ENCODE measurements at places on chromosomes 6 and 20.

GRCh38 chr6:22436134-22436533 is 133.2 kb upstream of the HDGFL1 start:
- DNase-seq, result no peak

DNA sequence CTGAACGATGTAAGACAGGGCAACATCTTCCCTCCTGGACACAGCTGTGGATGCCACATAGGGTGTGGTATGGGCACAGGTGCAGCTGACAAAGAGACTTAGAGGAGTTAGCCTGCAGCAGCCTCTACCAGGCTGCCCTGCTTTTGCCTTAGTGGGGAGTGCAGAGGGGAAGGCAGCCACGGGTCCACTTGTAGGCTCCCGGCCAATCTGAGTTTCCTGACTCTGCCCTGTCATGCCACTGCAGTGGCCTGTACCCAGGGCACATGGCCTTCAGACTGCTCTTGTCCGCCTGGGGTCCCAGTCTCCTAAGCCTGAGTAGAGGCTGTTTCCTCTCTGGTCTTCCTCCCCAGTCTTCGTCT is 17.1 kb upstream of the CST9L start:
- DNase-seq, result no peak

DNA sequence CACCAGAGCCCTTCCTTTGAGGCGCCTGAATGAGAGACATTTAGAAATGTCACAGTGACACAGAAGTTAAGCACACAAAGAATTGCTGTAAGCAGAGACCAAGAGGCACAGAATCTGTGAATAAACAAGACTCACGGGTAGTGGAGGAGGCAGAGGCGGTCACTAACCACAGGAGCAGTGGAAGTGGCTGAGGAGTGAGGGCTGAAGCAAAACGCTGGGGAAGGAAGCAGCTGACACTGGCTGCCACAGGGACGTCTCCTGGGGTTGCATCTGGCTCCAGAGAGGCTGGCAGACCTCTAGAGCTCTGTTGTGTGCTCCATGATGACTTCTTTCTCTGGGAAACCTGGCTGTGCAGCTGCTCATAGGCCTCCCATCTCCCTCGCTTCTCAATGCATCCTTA is 65.0 kb upstream of the SLC2A12 start:
- DNase-seq, result no peak

GRCh38 chr6:108710551-108710950 is 137.7 kb upstream of the ARMC2 start:
- DNase-seq, result no peak

DNA sequence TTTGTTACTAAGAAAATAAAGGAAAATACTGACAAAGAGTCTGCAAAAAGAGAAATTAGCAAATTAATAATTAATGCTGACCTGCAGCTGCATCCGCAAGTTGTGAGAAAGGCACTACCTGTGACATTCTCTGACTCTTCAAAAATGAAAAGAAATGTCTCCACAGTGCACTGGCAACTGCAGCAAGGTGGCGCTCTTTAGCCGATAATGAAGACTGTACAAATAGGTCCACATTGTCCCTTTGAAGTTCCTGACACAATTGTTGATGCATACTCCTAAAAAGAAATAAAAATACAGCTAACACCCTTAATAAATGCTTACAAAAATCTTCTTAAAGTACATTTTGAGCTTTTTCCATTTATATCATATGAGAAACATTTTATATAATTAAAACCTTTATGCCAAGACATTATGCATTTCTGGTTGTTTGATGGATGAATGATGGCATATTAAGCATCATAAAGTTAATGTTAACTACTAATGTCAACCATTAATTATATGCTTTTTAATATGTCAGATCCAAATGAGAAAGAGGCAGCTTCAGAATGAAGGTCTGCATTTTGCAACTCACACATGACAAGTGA is 96.5 kb downstream of the MMS22L start:
- peak; percentile 64 for DNase-seq

- DNase-seq, result no peak
These were observed 92.7 kb upstream of the ARMC2 start for GRCh38 chr6:108755257-108756240.

GRCh38 chr6:104301951-104302350 is 557.8 kb downstream of the HACE1 start:
- no peak for DNase-seq

GRCh38 chr6:33082702-33083101 is 6.9 kb downstream of the HLA-DPB1 start:
- DNase-seq, result no peak

GRCh38 chr6:19424853-19425252 is 412.3 kb upstream of the ID4 start:
- DNase-seq, result no peak

DNA sequence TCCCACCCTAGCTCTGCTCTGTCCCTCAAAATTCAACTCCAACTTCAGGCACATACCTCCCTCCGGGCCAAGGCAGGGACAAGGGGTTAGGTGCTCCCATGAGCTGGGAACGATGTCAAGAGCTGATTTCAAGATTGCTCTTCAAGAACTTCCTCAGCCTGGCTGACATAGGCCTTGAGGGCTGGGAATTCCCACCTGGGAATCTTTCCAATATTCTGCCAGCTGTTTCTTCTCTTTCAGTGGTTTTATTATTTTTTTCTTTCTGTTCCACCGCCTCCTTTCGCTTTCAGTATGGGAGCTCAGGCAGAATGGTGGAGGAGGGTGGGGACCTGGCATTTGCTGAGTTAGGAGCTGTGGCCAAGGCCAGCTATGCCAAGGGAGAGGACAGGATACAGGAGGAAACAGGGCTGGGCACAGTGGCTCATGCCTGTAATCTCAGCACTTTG is 33.7 kb downstream of the SRSF3 start:
- DNase-seq, result peak; percentile 75
